Smooth muscle cell of trachea (primary cell): ENCODE measurements at places on chromosomes 5 and 9. TPM values are rescaled to one million over a fixed set of nuclear protein-coding genes. Genes with fewer than 3 reads are reported as not detected.

PCDHAC1 gene
- under 0.01 TPM in 2 replicates for total RNA-seq

TAF11L7 gene
- total RNA-seq, result not detected in 2 replicates

TLX3 gene
- total RNA-seq, result not detected in 2 replicates

CDHR2 gene
- under 0.01 TPM in 2 replicates for total RNA-seq

SPINK4 gene
- total RNA-seq, result not detected in 2 replicates

IFNB1 gene
- not detected in 2 replicates for total RNA-seq

BTNL3 gene
- not detected in 2 replicates for total RNA-seq

HAVCR2 gene
- total RNA-seq, result 1.0 and 2.2 TPM in 2 replicates

IFNA21 gene
- not detected in 2 replicates for total RNA-seq

PAEP gene
- not detected in 2 replicates for total RNA-seq

HTR4 gene
- total RNA-seq, result not detected in 2 replicates

GRIN3A gene
- total RNA-seq, result not detected in 2 replicates
